ENCODE measurements at places on chromosomes 13 and 19.

- no peak for DNase-seq
Measured at GRCh38 chr19:46381756-46382345, 31.5 kb downstream of the CCDC8 start.

DNA sequence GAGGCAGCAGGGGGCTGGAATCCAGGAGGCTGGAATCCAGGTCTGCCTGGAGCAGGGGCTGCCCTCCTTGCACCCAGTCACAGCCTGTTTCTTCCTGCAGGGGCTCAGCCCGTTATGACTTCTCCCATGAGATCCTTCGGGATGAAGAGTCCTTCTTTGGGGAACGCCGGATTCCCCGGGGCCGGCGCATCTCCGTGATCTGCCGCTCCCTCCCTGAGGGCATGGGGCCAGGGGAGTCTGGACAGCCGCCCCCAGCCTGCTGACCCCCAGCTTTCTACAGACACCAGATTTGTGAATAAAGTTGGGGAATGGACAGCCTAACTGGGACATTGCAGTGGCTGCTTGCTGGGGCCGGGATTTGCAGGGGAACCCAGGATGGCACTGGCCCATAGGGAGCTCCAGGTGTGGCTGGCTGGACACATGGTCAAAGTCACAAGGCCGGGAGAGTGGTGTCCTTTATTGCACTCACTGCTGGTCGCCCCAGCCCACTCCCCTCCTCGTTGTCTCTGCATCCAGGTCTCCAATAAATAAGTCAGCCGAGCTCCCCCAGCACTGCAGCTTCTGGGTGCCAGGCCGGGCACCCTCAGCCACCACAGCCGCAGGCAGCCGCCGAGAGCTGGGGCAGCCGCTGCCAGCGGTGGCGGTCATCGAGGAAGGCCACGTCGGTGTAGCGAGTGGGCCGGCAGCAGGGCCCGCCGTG lies 872 bp downstream of the PSPN start:
- no peak for DNase-seq

GRCh38 chr13:38417727-38418126 lies 68.1 kb downstream of the UFM1 start:
- DNase-seq: no peak

DNA sequence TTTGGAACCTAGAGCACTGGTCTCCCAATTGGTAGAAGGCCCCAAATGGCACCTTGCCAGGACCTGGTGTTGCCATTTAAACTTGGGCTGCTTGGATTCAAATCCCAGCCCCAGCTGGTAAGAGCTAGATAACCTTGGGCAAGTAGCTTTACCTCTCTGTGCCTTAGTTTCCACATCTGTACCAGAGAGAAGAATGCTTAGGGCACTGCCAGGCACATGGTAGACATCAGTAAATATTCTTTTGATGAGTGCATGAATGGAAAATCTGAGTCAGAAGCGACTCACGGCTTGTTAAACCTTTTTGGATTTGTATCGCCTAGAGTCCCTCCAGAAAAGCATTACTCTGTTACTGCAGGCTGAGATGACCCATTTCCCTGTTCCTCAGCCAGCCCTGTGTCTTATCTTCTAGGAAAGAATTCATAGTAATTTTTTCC lies 90.9 kb downstream of the SIPA1L3 start:
- peak; percentile 4 for DNase-seq

GRCh38 chr13:73058736-73059459 lies at the start of gene KLF5:
KLF5 (plus strand) TSS chr13:73059005; CDS start chr13:73059328, 323 bp downstream.
- peak; percentile 93 for DNase-seq

- DNase-seq: no peak
Measured at GRCh38 chr19:56141417-56141993, 418 bp downstream of the ZNF444 start.

- no peak for DNase-seq
Measured at GRCh38 chr19:41595890-41596280, 19.9 kb downstream of the CEACAM21 start.

DNA sequence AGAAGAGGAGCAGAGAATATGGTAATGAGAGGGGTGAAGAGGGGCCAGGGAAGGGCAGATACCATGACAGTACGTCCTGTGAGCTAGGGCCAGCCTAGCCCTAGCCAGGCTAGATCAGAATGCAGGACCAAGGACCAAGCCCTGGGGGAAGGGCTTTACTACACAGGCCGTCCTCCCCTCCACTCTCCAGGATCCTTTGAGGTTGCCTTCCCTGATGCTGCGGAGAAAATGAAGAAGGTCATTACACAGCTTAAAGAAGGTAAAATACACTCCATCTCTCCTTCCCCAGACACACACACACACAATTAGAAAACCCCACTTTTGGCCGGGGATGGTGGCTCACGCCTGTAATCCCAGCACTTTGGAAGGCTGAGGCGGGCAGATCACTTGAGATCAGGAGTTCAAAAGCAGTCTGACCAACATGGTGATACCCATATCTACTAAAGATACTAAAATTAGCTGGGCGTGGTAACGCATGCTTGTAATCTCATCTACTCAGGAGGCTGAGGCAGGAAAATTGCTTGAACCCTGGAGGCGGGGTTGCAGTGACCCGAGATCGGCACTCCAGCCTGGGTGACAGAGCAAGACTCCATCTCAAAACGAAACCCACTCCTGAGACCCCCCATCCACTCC lies 8.5 kb downstream of the SPACA6 start:
- DNase-seq: no peak

DNA sequence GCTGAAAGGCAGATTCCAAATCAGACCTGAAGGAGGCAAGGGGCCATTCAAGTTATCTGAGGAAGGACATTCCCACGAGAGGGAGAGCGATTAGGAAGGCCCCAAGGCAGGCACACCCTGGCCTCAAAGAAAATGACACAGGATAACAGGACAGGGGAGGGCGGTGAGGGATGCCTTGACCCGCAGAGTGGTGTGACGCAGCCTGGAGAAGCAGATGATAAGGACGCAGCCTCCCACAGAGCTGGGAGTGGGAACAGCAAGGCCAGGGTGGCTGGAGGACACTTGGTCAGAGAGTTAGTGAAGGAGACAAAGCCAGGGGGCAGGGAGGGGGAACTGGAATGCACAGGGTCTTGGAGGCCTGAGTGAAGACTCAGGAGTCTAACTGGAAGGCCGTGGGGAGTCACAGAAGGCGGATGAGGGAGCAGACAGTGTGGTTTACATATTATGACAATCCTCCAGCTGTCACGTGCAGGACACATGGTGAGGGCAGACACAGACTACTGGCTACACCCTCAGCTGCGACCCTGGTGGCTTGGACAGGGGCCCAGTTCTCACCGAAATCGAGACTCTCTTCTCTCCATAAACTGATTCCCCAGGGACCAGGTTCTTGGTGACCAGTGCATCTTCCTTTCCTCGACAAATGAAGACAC lies 5.8 kb upstream of the DYRK1B start:
- no peak for DNase-seq

DNA sequence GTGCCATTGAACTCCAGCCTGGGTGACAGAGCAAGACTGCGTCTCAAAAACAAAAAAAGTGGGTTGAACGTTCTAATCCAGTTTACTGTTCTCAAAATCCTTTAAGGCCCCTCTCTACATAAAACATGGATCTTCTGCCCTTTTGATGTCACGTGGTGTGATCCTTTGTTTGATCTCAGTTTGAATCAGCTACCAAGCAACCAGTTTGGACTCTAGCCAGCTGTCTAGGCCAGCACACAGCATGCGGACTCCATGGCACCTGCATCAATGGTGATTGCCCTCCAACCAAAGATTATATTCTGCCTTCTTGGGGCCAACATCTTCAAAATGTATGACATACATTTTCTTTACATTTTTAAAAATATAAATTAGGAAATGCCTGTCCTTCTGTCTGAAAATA lies 365.4 kb downstream of the NDFIP2 start:
- DNase-seq: no peak

DNA sequence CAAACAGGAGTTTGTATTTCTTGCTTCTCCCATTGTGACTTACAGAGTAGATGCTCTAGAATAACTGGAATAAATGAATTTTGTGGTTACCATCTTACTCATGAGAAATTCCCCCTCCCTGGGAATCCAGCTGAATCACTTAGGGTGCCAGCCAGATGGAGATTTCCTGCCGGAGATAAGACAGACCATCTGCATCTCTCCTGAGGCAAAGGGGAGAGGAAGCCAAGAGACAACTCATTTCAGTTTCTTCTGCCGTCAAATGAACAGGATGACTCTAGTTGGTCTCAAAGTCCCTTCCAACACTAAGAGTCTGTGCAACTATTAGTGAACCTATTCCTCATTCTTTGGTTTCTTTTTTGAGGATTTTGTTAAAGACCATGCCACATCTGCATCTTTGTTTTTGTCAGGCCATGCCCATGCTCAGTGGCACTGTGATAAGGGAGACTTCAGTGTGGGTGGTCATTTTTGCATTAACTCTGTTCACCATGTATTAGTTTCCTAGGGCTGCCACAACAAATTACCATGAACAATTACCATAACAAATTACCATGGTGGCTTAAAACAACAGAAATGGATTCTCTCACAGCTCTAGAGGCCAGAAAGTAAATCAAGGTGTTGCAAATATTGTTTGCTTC lies 112.8 kb downstream of the NDFIP2 start:
- no peak for DNase-seq

All from CD4-positive, alpha-beta T cell treated with Interleukin-4 for 4 hours (primary cell).